ENCODE measurements at places on chromosomes 1 and 21. TPM values are rescaled to one million over a fixed set of nuclear protein-coding genes. Genes with fewer than 3 reads are reported as not detected.
A peak's percentile ranks its signal among the peaks of the same experiment; 100 is the strongest.

GRCh38 chr1:227342075-227342829 is 24.0 kb upstream of the CDC42BPA start:
- DNase-seq: no peak

GRCh38 chr1:5526385-5526750 is 465.9 kb downstream of the NPHP4 start:
- no peak for DNase-seq

DNA sequence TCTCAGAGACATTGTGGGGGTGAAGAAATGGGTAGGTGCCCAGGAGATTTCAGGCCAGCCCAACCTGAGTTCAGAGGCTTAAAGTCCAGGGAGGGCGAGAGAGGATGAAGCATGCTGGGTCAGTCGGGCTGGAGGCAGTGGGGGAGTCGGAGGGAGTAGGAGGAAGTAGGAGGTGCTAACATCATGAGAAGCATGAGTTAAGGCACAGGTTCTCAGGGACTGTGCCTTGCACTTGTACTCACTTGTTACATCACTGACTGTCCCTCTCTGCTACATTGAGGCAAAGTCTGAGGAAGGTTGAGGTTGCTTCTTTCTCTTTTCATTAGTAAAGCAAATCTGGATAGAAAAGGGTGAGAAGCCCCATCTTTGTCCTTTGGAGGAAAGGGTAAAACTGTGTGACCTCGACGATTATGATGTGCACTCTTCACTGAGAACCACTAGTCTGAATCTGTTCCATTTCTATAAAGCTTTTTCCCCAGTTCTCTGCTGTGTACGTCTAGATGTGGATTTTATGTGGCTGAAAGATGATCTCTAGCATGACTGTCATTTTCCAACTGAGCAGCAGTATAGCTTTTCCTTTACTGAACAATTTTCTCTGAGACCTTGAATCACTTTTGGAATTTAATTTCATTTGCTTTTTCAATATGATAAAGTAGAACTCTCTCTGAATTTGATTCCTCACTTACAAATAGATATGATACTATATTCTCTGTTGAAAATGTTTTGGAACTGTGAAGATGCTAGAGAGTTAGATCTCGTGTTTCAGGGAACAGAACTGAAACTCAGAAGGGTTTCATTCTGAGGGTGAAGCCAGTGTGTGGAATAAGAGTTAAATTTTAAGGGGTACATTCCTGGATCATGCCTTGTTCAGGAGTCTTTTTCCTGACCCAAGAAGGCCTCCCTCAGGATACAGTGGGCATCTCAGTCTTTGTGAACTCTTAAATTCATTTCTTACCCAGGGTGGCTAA is 94.6 kb downstream of the FGGY start:
- DNase-seq: no peak

GRCh38 chr1:47031059-47031458 is 7.6 kb downstream of the CYP4X1 start:
- no peak for DNase-seq

- DNase-seq: no peak
Measured at GRCh38 chr1:234970731-234971476, 157.7 kb downstream of the TOMM20 start.

GRCh38 chr1:175297291-175297690 is 104.7 kb upstream of the KIAA0040 start:
- DNase-seq: peak; percentile 39

- DNase-seq: no peak
Measured at GRCh38 chr21:41152147-41152546, 15.8 kb upstream of the BACE2 start.

- no peak for DNase-seq
Measured at GRCh38 chr1:112722601-112723510, 7.7 kb upstream of the PPM1J start.

The TMEM53 gene
- total RNA-seq: 3.5 TPM

The ETNK2 gene
- total RNA-seq: 3.1 TPM

All from naive thymus-derived CD4-positive, alpha-beta T cell (primary cell).